ENCODE measurements at places on chromosomes 3 and 15. TPM values are rescaled to one million over a fixed set of nuclear protein-coding genes. Genes with fewer than 3 reads are reported as not detected.

CHDH gene
- total RNA-seq, result 0.03 TPM

DNA sequence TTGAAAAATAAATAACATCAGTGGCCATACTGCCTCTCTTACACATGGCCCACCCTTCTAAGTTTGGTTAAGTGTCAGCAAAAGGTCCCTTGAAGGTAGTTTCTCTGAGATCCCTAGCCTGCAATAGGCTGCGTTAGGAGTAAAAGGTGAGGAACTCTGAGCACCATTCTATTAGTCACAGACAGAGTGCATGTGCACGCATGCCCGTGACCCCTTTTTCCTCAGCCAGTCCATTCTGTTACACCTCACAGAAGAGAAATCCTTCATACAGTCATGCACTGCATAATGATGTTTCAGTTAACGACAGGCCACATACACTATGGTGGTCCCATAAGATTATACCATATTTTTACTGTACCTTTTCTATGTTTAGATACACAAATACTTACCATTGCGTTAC lies 12.5 kb downstream of the RCCD1 start:
- no peak for DNase-seq

RTP1 gene
- total RNA-seq, result not detected

DNA sequence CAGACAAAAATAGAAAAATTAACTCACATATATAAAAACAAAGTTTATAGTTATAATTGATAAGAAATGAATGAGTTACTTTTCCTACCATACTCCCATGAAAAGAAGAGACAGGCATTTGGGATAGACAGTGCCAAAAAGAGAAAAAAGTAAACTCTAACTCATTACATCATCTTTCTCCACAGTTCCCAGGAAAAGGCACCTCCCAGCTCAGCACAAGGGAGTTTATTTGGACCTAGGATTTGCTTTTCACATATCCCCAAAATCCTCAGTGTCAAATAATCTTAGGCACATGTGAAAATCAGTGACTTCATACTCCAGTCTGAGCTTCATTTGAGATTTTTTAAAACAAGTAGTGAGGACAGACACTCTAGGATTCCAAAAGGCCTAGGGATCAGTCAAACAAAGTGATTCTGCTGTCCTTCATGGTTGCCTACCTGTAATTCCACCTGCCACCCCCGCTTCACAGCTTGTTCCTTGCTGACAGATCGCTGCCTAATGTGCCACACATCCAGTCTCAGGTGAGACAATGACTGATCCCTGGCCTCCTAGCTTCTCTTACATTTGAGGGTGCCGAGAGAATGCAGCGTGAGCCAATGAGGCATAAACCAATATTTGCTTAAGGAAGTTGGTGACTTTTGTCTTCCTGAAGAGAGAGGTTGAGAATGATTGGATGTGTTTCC lies 573.7 kb downstream of the TBL1XR1 start:
- no peak for DNase-seq

- peak; percentile 47 for DNase-seq
Observed at GRCh38 chr15:74179101-74179841, 5.8 kb downstream of the ISLR start.
